ENCODE measurements at places on chromosomes 11 and 22.

DNA sequence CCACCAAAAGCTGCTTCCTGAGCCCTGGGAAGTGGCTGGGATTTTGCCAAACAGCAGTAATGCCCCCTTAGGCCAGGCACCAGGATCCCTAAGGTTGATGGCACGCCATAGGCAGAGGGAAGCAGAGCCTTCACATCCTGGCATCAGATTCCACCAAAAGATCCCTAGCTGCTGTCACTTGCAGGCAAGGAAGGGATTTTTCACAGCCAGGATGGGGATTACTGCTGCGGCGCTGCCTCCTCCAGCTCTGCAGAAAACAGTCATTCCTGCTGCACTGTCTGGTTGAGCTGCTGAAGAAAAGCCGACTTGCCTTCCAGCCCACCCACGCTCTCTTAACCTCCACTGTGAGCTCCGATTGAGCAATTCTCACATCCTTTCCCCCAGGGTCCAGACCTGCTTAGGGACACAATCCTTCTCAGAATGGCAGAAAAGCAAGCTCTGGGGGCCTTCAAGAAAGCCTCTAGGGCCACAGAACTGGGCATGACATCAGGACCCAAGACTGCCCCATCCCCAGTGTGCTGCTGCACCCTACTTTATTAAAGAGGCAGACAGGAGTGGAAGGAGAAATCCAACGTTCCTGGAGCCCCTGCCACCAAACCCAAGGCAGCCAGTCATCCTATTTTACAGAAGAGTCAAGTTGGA, 19.9 kb downstream of the SYN3 start:
- no peak for DNase-seq

DNA sequence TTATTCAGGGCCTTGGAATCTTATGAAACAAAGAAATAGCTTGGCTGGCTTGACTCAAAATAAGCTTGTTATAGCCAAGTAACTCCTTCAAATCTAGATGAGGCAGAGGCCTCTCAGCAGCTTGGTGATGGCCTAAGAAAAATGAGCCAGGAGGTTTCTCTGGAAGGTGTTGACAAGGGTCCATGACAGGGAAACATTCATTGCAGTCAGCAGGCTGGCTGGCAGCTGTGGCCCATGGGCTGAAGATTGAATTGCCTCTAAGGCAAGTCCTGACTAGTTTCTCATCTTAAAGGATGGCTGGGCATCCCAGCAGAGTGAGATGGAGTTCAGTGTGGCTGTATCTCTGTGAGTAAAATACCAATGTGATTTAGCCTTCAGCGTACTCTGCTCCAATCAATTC, 441.0 kb downstream of the NELL1 start:
- DNase-seq: no peak

GRCh38 chr11:119693253-119693815, 35.7 kb downstream of the NECTIN1 start:
- no peak for DNase-seq

GRCh38 chr11:104060820-104061219, 24.4 kb downstream of the DDI1 start:
- DNase-seq: no peak

DNA sequence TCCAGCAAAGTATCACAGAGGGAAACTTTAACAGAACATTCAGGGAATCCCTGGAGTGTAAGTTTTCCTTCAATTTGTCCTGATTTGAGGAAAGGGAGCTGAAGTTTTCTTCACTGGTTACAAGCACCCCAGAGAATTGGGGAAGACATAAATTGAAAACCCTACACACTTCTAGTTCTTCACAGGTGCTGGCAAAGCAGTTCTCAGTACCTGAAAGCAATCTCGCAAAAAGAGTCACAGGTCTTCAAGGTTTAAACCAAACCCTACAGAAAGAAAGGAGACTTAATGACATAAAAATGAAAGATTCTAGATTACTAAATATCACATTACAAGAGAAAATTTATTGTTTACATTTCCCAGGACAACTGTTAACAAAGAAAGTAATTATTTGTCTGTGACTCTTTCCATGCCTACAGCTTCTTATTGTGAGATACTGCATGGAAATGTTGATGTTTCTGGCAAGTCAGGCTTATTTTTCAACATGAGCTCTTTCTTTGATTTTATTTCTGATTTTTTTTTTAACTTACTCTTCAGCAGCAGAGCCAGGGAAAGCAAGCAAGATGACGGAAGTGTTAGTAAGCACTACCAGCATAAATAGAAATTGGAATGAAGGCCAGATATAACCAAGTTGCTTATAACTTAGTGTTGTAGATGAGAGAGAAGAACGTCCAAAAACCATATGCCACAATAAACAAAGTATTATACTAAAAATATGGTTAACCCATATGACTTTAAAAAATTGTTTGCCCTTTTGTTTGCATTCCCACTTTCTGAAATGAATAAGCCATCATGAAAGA, 44.1 kb downstream of the FANCF start:
- no peak for DNase-seq

DNA sequence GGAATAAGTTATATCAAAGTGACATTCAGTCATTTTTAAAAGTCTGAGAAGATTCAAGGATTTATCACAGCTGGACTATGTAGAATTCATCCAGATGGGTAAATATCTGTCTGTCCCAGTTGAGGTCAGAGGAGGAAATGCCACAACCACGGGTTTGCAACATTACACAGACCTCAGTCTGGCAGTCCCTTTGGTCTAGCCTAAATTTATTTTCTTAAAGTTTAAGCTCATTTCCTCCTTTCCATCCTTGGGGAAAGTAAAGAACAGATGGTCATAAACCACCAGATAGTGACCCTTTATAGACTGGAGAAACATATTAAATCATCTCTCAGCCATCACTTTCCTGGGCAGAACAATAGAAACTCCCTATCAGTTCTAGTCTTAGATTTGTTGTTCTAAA, 238.4 kb upstream of the DDI1 start:
- DNase-seq: no peak

- DNase-seq: no peak
These were observed 2026.5 kb downstream of the LRRC4C start for GRCh38 chr11:39432929-39433328.

GRCh38 chr22:39910876-39911613, 10.2 kb downstream of the GRAP2 start:
- no peak for DNase-seq

DNA sequence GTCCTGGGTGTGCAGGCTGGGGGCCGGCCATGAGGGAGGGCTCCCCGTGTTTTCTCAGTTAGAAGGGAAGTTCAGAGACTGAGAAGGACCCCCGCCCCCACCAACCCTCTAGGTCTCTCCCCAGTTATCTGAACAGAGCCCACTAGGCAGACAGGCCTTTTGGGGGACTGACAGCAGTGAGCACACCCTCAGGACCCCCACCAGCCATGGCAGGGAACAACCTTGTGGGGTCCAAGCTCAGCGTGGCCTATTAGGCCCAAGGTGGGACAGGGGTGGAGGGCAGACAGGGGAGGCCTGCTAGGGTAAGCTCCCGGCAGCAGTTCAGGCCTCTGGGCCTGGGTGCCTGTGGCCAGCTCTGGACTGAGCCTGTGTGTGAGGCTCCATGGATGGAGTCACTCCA, 5.6 kb downstream of the LRRC75B start:
- no peak for DNase-seq

DNA sequence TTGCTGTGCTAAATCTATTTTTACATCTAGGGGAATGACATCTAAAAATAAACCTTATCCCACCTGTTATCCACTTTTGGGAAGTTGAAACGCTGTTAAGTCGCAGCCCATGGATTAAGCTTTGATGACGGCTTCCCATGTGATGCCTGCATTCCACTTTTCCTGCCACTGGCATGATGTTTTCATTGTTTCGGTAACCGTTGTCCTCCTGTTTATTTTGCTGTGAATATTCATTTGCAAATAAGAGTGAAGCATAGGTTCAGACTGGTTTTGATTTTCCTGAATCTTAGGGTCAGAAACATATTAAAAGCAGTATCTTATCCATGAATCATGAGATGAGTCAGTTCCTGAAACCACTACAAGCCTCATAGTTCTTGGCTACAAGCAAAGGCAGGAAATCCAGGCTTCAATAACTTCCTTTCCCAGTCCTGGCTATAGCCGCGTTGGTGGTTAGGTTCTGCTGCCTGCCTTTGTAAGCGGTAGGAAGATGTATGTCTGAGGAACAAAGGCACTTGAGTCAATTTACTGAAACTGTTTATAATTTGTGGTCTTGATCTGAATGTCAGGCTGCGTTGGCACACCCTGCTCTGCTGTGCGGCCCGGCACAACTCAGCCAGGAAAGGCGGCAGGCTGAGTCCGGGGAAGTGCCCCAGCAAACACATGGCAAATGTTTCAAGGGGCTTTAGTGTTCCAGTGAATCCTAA, 19.4 kb downstream of the TEAD1 start:
- no peak for DNase-seq

- no peak for DNase-seq
These were observed 2.2 kb downstream of the SUSD2 start for GRCh38 chr22:24183321-24184031.

DNA sequence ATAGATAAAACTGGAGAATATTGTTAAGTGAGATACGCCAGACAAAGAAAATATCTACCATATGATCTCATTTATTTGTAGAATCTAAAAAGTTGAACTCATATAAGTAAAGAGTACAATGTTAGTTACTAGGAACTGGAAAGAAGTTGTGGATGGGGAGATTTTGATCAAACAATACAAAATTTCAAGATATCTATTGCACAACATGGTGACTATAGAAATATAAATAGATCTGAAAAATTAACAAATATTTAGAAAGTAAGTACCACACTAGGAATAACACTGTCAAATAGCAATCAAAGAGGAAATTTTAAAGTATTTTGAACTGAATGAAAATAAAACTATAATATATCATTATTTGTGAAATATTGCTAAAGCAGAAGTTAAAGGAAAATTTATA, 437.2 kb downstream of the AASDHPPT start:
- no peak for DNase-seq

- DNase-seq: no peak
These were observed 19.8 kb upstream of the PPP2R1B start for GRCh38 chr11:111785886-111786412.

DNA sequence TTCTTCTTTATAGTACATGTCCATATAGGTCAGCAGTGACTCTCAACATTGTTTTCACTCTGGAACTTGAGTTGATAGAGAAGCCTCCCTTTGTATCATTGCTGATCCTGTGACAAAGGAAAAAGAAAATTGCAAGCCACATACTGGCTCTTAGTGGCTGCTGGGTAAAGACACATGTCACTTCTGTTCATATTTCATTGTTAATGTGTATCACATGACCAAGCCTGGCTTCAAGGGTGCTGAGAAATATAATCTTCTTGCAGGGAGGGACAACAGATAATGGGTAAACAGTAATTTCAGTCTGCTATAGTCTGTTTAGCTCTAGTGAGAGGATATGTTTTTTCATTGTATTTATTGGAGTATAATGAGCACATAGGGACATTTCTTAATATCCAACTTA, 173.3 kb downstream of the PGR start:
- DNase-seq: no peak

DNA sequence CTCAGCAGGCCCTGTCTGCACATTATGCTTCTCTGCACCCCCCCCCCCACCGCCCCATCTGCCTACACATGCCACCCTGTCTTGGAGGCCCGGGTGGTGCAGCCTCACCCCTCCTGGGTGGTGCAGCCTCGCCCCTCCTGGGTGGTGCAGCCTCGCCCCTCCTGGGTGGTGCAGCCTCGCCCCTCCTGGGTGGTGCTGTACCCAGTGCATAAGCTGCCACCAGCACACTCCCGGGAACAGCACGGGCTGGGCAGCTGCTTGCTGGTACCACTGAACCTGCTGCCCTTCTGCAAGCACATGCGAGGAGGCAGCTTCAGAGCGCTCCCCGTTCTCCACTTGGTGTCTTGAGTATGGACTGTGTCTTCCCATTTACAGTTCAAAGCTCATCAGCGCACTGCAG, 69.3 kb downstream of the NCAPD3 start:
- no peak for DNase-seq

DNA sequence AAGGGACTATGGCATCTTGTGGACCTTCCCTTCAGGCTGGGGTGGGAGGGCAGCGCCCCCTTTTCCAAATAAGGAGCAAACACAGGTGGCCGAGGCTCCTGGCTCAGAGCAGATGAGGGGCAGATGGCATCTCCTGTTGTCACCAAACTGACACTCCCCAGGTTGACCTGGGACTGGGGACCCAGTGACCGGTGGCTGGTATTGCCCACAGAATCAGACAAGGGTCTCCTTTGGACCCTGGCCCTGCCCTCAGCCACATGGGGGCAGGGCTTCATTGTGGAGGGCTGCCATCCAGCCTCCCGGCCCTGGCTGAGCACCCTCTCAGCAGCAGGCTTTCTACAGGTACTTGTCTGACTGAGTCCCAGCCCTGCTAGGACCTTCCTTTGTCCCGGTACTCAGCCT, 842 bp upstream of the SIGIRR start:
- no peak for DNase-seq

GRCh38 chr11:88175569-88176075, 379 bp upstream of the RAB38 start:
- no peak for DNase-seq

DNA sequence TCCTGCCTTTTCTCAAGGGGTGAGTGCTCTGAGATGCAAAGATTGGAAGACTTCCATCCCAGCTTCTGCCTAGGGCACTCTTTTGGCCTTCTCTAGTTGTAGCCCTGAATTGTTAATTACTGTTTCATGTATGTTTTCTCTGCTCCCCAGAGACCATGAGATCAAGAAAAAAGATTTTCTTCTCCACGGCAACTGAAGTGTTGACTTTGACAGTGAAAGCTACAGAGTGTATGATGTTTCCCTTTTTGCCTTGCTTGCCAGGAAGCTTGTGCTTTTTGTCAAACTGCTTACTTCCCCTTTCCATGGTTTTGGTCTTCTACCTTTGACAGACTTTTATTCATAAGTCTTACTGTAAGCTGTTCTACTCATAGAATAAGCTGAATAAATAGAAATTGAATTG, 23.3 kb upstream of the EIF3D start:
- no peak for DNase-seq

GRCh38 chr22:43337385-43337784, 5.8 kb downstream of the SCUBE1 start:
- DNase-seq: no peak

- DNase-seq: no peak
These were observed 17.5 kb downstream of the PPP6R2 start for GRCh38 chr22:50360578-50360977.

DNA sequence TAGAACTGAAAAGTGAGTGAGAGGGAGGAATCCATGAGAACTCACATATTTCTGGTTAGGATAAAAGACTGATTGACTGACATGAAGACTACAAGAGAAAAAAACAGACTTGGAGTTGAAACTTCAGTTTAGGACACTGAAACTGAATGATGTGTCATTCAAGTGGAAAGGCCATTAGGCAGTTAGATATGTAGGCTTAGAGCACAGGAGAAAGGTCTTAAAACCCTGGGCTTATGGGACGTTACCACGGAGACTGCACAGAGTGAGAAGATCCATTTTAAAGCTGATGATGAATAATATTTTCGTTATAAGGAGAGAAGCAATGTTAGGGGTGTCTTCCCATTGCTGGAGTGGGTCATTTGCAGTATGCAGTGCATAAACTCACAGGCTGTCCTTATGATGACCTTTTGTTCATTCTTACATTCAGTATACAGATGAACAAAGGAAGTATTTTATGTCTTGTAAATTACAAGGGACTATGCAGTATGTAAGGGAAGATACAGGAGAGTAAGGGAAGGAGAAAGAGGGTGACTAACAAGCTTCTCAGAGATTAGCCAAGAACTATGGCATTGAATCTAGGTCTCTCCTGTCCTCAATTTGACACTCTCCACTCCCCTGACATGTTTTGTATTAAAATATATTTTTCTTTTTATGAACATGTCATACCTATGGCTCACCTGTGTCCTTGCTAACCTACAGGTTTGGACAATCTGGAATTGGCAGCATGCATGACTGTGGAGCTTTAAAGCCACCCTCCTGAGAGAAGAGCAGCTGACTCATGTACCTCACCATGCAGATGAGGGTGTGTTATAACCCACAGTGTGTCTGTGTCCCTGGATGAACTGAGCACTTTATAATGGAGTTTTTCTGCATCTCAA, 63.7 kb downstream of the MAML2 start:
- no peak for DNase-seq
